Hematopoietic multipotent progenitor cell (in vitro differentiated cells): ENCODE measurements at places on chromosomes 4 and X. TPM values are rescaled to one million over a fixed set of nuclear protein-coding genes. Genes with fewer than 3 reads are reported as not detected.

TCEAL2 gene
- total RNA-seq: 0.27 TPM

CLCN3 gene
- total RNA-seq: 6.2 TPM

POU3F4 gene
- under 0.01 TPM for total RNA-seq

CSN1S1 gene
- not detected for total RNA-seq

SPINK2 gene
- 209 TPM for total RNA-seq

UBL4A gene
- 54.4 TPM for total RNA-seq

INTU gene
- 3.0 TPM for total RNA-seq

AWAT1 gene
- total RNA-seq: not detected

ODAPH gene
- not detected for total RNA-seq

LIMCH1 gene
- total RNA-seq: 17.2 TPM

MAB21L2 gene
- total RNA-seq: not detected

KDR gene
- total RNA-seq: not detected

DNA sequence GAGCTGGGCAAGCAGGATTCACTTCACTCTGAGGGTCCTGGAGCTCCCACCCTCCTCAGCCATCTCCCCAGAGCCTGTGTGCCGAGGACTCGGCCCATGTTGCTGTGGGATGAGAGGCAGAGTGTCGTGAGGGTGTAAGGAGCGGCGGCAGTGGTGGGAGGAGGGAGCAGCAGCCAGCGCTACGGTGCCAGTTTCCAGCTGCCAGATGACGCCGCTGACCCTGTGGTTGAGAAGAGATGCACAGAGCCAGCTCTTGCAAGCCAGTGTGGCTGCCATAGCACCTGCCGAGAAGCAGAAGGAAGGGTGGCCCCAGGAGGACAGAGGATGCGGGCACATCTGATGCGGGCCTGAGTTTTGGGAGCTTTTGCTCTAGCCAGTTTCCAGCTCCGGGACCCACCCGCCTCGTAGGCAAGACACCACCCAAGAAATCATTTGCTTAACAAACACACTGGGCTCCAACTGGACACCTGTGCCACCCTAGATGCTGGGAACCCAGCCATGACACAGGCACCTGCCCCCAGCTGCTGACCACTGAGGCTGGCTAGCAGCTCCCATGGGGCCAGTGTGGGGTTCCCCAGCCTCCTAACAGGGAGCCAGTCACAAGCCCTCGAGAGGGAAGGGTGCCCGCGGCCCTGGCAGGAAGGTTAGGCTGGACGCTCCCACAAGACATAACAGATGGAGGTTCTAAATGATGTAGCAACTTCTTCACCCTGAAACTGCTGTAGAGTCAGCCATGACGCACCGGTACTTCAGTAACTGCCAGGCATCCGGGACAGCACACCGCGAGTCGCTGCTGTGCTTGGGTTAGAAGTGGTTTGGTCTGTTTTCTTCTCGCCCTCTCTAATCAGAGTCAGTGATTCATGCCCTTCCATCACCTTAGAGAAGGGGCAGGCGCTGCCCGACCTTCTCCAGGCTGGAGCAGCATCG is 8.9 kb downstream of the MSANTD1 start:
- DNase-seq: no peak

DNA sequence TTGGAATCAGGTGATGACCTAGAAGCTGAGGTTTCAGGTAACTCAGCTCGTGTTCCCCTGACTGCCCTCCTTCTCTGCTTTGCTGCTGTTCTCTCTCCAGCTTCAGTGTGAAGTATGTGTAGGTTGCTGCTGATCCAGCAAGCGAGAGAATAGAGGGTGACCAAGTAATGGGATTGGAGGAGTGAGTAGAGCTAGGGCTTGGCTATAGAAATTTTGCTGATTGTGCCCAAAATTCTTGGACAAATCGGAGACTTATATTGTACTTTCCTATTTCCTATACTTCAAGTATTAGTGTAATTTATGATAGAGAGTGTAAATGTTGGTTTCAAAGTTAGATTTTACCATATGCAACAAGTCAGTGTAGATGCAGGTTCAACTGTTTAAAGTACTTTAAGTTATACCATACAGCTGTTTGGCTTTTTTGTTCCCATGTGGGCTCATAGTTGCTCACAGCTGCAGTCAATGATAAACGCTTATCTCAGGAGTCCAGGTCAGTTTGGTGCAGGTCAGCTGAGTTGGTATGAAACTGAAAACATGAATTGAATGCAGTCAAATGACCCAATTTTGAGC is 48.0 kb downstream of the RAPGEF2 start:
- DNase-seq: no peak

DNA sequence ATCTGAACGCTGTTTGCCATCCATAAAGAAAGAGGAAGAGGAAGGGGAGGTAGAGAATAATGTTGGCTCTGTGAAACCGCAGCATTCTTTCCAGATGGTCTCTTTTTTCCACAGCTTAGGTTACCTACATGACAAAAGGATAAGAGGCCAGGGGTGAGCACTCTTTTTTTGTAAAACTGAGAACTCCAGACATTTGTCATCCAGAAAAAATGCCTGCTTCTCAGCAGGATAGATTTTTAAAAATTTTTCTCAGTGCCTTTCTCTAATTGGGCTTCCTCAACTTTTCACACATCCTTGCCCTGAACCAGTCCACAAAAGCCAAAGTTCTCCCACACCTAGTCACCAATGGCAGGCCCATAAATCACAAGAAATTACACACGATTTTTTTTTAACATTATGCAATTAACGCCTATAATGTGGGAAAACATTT is 158.1 kb upstream of the TENM3 start:
- no peak for DNase-seq

- DNase-seq: no peak
Observed at GRCh38 chr4:43992552-43992951, 456.1 kb downstream of the KCTD8 start.

DNA sequence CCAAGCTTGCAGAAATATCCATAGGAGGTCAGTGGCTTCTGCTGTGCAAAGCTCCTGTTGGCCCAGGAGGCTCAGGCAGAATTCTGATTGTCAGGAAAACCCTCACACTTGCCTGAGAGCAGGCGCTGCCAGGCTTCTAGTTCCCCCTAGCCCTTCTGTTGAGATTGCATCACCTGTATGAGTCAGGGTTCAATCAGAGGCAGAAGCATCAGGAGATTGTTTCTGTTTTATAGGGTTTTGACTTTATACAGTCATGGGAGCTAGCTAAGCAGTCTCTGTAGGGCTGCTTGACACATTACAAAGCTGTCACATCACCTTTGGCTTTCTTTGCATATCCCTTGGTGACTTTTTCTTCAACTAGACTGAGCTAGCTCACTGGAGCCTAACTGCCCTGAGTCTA is 27.8 kb downstream of the DIPK2B start:
- no peak for DNase-seq

DNA sequence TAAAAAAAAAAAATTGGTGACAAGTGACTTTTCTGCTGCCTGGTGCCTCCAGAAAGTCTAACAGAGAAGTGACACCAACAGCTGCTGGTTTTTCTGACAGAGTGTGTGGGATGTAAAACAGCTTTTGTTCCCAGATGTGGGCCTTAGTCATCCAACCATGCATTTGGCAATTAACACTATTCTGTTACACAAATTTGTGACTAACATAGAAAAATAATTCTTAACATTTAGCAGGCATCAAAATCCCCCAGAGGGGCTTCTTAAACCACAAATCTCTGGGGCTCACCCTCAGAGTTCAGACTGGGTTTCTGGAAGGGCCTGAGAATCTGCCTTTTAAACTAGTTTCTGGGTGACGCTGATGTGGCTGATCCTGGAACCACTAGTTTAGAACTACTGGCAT is 100.5 kb upstream of the PCDH7 start:
- DNase-seq: no peak

DNA sequence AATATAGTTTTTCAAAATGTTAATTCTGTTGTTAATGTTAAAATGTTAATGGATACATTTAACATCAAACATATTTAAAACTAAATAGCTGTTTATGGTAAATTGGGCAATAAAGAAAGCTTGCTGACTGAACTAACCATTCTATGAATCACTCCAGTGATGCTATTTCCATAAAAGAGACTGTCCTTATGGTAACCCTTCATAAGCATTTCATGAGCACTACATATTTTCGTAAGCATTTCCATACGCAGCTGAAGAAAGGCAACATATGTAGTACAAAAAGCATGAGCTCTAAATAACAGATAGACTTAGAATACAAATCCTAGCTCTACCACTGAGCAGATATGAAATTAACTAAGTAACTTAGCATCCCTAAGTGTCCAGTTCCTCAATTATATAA is 188.9 kb downstream of the COL25A1 start:
- DNase-seq: no peak

GRCh38 chrX:133337250-133337649 is 78.0 kb downstream of the GPC4 start:
- DNase-seq: no peak

- no peak for DNase-seq
Observed at GRCh38 chr4:140211693-140212092, 57.7 kb upstream of the MAML3 start.

DNA sequence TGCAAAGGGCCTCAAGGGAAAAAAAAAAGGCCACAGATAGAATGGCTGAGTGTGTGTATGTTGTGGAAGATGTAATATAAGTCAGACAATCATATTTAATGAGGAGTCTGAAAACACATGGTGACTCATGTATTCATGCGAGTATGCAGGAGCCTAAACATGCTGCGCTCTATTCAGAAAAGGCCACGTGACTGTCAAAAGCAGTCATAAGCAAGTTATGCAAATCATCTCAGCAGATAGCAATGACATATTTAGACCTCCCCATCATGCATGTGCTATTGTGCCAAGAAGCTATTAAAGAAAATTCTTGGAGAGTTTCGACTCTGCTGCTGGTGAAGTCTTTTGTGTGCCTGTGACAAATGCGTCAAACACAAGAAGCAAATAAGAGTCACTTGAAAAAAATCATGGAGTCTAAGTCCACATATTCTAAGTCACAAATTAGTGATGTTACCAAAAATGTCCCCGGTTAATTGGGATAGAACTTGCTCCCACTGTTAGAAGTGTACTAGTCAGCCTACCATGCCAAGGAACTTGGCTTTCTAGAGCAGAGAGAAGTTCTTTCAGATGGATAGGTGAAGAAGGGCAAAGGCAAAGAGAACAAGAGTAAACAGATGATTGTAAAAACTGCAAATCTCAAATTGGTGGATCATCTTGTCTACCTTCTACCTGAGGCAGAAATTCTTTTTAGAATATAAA is 5.0 kb downstream of the LNX1 start:
- DNase-seq: no peak

DNA sequence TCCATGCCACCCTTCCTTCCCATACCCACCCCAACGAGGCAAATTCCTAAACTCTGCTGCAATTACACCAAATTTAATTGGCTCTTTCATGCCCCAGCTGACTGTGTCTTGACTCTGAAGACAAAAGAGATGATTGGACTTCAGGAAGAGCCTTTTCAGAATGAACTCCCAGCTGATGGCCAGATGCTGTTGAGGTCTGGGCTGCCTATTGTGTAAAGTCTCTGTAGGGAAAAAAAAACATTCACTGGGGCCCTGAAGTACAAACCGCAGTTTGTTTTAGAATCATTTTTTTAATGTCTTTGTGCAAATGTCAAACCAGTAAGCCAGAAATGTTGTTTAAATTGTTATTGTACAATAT is 174.8 kb downstream of the HHIP start:
- DNase-seq: no peak

GRCh38 chr4:100009490-100009889 is 59.4 kb upstream of the H2AZ1 start:
- DNase-seq: no peak

- no peak for DNase-seq
Observed at GRCh38 chr4:69497076-69497475, 1.4 kb upstream of the UGT2B4 start.

- DNase-seq: no peak
Observed at GRCh38 chr4:145044341-145044740, 53.7 kb downstream of the ANAPC10 start.

DNA sequence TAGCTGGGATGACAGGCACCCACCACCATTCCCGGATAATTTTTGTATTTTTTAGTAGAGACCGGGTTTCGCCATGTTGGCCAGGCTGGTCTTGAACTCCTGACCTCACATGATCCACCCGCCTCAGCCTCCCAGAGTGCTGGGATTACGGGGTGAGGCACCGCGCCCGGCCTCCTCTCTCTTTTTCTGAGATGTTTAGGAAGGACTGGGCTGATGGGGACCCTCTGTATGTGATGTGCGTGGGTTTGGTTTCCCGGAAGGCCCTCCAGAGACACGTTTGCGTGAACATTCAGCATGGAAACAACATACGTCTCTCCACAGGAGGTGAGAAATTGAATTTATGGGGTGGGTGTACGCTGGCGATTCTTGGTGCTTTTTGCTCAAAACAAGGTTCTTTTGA is 18.6 kb downstream of the SHOX start:
- DNase-seq: no peak

DNA sequence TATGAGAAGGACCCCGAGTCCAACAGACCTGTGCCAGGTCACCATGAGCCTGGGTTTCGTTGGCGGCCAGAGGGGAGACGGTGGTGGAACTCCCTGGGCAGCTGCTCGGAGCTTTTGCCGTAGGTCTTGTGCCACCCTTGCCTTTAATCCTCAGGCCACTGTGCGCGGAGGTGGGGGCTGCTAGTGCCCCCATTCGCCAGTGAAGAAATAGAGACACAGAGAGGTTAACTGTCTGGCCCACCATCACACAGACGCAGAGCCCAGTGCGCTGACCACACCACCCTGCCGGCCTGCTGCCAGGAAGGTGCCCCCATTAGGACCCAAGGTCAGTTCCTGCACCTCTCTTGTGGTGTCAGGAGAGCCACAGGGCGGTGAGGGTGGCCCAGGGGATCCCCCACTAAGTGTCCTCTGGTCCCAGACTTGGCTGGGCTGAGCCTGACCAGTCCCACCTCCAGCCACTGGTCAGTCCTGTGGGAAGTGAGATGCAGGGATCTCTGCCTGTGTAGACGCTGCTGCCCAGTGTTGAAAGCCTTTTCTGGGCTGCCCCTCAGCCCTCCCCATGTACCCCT is 28.3 kb upstream of the HTRA3 start:
- DNase-seq: no peak

DNA sequence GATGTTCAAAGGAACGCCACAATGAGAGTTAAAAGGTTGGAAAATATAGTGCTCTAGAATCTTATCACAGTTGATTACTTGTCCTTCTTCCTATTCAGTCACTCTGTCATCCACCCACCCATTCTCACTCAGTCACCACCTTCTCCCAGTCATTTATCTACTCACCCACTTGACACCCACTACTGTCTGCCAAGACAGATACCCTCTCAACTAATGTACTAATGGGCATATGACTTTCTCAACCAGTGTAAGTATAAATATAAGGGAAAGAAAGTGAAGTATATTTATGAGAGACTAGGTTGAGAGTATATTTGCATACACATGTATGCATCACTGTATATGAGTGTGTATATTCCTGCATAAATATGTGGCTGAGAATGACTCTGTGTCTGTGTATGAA is 20.0 kb downstream of the MID2 start:
- DNase-seq: no peak

DNA sequence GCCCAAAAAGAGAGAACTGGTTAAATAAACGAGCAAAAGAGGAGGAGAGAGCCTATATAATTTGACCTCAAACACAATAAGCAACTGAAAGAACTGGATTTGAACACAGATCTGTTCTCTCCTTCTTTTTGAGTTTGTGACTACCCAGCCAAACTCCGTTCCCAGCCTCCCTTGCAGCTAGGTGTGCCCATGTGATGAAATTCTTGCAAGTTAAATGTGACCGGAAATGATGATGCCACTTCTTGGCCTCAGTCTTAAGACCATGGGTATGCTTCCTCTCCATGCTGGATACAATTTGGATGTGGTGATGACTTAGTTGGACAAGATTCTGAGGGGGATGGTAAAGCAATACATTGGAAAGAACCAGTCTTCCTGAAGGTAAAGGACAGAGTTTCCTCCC is 204.1 kb downstream of the PTTG2 start:
- DNase-seq: no peak
